ENCODE measurements at places on chromosomes 13 and 19.
A peak's percentile ranks its signal among the peaks of the same experiment; 100 is the strongest.

- no peak for DNase-seq
These were observed 472.8 kb upstream of the SLITRK5 start for GRCh38 chr13:87198371-87198770.

GRCh38 chr13:73714522-73714921 is 419.7 kb downstream of the KLF12 start:
- no peak for DNase-seq

- no peak for DNase-seq
These were observed 73.5 kb downstream of the PDS5B start for GRCh38 chr13:32659736-32660135.

GRCh38 chr19:4967738-4968461 is 1.0 kb upstream of the KDM4B start:
- peak; percentile 23 for DNase-seq

- no peak for DNase-seq
These were observed 13.5 kb downstream of the FPR3 start for GRCh38 chr19:51808333-51808986.

DNA sequence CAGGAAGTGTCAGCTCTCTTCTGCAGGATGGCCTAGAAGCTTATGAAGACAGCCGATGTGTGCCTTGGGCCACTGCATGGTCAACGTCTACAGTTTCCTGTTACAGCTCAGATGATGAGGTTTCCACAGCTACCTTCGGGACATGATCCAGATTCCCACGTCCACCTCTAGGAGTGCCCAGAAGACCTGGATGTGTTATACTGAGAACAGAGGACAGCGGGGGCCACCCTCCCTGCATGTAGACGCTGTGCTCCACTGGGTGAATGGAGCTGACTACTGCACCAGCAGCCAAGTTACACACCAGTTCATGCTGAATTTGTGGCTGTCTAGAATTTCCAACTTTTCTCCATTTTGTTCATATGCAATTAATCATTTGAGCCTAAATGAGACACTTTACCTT is 78.5 kb upstream of the MTIF3 start:
- no peak for DNase-seq

DNA sequence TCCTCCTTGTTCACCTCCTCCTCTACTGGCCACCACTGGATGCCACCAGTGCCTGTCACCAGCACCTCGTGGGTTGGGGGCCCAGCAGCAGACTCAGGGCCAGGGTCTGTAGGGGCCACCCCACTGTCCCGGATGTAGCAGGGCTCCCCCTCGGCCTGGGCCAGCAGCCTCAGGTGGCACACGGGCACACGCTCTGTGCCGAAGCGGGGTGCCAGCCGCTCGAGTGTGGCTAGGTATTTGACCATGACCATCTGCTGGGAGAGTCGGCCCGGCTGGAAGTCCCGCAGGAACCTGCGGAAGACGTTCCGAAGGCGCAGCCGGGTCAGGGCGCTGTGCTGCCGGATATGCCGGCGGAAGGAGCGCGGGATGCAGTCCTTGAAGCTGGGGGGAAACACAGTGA is 14.9 kb downstream of the TYK2 start:
- DNase-seq = no peak

GRCh38 chr13:48720621-48721020 is 66.9 kb downstream of the CYSLTR2 start:
- no peak for DNase-seq

DNA sequence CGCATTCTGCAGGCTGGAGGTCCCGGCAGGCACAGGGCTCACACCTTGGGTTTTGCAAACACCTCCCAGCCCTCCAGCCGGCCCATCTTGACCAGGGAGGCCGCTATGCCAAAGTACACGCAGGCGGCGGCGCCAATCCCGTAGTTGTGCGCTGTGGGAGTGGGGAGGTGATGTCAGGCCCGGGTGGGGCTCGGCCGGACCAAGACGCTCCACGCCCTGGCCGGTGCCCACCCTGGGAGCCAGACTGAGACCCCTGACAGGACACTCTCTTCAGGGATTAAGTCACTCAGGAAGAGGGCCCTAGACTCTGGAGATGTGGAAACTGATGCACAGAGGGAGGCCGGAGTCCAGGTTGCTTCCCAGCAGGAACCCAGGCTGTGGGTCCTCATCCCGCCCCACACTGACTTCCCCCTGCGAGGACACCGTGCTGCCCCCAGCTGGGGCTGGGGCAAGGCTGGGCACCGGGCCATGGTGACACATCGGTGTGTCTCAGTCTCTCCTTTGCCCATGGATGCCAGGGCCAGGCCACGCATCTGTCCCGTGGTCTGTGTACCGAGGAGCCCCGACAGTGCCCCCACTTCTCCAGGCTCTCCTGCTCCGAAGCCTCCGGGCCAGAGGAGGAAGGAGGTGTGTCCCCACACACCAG is 8.8 kb downstream of the NDUFA11 start:
- DNase-seq = no peak

DNA sequence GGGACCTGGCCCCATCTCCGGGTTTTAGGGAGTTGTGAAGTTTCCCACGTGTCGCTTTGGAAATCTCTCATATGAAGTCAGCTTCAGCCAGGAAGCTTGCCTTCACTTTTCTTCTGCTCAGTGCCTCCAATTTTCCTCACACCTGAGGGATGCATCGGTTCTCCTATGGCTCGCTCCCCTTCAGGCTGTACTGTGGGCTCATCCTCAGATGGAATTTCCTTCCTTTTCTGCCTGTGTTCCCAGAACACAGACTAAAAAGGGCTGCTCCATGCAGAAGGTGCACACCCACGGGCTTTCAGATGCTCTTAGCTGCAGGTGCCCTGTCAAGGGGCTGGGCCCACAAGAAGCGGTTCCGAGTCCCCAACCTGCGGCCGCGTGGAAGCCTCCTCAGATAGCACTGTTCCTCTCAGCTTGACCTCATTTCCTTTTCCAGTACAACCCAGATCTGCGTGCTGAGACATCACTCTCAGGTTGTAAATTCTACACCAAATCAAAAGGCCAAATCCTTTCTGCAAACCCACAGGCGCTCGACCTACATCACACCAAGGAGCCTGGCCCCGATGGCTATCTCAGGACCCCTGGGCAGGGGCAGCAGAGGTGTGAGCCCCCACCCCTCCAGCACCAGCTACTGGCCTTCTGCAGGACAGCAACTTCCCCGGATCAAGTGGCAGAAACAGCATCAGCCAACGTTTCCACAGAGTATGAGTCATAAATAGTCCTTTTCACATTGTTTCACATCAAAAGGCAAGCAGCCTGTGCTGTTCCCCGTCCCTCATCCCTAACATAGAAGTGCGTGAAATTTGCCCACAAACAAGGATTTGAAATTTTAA is 275.9 kb downstream of the ZNF536 start:
- no peak for DNase-seq

DNA sequence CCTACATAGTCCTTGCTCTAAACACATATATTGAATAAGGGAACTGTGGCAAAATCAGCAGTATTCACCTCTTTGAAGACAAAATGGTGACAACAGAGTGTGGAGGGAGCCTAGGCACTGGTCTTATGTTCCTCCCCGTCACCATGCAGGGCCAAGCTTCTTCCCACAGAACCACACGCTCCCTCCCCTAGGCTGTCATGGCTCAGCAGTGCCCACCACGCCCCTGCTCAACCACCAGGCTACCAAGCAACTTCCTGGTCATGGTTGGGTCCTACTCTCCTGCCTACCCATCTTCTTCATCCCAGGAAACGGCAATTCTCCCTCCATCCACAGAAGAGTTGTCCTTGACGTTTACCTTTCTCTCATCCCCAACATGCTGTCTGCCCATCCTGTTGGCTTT is 126.1 kb downstream of the CRYL1 start:
- no peak for DNase-seq

- peak; percentile 8 for DNase-seq
These were observed 33.6 kb downstream of the MTMR6 start for GRCh38 chr13:25253702-25254101.

DNA sequence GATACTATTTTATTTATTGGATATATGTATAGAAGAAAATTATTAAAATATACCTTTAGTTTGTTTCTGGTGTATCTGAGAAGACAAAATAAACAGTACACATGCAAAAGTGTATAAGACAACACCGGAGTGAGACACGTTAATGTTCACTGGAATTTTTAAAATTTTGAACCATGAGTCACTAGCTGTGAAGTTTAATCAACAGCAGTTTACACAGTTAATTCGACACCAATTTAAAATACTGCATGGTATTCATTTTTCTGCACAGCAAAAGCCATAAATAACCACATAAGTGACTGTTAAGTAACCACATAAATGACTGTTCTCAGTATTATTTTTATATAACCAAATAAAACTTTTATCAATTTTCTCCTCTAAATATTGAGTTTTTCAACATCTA is 418.7 kb upstream of the NBEA start:
- DNase-seq = peak; percentile 31

DNA sequence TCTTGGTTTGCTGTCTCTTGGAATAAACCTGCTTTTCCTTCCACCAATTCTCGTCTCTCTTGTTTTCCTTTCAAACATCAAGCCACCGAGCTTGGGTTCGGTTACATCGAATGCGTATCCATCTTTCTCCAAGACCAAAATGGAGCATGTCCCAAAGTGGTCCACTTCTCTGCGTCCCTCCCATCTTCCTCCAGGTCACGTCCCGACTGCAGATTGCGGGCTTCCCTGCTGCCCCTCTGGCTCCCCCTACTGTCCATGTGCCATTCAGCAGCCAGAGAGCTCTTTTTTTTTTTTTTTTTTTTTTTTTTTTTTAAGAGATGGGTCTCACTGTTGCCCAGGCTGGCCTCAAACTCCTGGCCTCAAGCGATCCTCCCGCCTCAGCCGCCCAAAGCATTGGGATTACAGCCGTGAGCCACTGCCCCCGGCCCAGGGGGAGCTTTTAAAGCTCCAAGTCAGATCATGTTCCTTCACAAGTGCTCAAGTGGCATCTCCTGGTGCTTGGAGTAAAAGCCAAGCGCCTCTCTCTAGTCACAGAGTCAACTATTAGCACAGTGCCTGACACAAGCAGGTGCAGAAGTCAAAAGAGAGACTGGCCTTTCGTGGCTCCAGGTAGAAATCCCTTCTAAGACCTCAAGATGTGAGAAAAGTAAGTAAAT is 10.0 kb downstream of the COL5A3 start:
- peak; percentile 55 for DNase-seq

DNA sequence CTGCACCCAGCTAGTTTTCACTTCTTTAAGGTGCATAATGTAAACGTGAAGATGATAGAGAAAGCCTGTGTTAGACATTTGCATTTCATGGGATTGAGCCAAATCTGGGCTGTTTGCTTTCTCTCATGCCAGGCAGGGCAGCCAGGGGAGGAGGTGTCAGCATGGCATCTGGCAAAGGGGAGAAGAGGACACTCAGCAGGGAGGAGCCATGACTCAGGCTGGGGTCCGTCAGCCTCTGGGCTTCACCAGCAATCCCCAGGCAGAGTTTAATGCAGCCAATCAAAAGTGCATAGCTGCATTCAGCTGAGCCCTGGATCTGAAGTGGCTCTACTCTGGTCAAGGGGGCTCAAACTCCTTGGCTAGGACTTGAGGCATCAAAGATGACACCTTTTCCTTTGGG is 23.5 kb downstream of the EBPL start:
- no peak for DNase-seq

DNA sequence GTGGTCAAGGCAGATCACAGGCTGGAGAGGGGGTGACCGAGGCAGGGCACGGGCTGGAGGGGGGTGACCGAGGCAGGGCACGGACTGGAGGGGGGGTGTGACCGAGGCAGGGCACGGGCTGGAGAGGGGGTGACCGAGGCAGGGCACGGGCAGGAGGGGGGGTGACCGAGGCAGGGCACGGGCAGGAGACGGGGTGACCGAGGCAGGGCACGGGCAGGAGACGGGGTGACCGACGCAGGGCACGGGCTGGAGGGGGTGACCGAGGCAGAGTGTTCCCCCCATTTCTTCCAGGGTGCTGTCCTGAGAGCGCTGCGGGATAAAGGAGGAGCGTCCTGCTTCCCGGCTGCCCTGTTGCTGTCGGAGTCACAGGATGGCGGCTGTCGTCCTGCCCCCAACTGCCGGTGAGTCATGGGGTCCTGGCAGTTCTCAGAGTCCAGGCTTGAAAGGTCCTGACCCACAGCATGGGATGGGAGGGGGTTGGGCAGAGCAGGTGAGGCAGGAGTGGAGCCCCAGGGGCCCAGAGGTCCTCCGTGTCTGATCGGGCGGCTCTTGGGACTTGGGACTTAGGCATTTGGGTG is 5.3 kb downstream of the ZNF557 start:
- DNase-seq = no peak

DNA sequence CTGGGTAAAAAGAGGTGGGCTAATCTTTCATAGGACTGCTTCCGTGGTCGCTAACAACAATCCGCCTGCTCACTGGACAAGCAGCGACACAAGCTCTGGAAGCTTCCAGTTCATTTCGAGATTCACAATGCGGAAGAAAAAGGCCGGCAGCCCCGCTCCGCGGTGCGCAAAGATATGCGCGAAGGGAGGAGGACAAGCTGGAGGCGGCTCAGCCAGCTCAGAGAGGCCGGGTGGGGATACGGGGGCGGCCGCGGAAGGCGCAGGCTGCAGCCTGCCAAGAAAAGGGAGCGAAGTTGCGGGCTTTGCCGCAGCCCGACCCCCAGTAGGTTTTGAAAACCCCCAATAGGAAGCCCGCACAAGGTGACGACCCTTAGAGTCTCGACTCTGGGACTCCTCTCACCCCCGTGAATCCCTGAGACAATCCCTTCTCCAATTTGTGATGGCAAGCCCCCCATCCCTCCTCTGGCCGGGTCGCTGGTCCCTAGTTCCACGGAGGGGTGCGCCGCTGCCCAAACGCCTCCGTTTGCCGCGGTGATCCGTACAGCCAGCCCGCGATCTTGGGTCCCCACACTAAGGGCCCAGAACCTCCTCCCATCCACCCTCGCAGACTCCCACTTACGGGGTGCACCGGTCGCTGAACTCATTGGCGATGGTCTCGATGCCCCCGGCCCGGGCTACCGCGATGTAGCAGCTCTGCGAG is 697 bp downstream of the HSPH1 start:
- peak; percentile 68 for DNase-seq

DNA sequence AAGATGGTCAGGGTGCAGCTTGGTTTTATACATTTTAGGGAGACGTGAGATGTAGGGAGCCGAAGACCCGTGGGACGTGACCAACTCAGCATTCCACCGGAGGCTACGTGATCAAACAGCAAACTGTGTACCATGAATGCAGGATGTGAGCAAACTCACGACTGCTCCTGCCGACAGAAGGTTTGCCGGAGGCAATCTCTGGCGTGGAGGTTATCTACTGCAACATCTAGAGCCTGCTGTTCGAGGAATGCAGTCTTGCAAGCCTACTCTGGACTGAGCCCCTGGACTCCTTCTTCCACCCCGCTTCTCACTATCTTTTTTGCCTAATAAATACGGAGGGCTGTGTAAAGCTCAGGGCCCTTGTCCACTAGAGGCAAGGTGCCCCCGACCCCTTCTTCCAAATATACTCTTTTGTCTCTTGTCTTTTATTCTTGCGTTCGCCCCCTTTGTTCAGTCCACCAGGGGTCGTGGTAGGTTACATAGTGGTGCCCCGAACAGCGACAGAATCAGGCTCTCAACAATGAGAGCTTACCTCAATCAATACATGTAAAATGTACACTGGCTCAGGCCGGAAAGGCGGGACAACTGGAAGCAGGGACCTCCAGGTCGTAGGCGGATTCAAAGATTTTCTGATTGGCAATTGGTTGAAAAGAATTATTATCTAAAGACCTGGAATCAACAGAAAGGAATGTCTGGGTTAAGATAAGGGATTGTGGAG is 8.9 kb upstream of the OR1I1 start:
- DNase-seq = peak; percentile 61

All from epithelial cell of esophagus (primary cell).